ENCODE measurements at places on chromosomes 5 and 9. TPM values are rescaled to one million over a fixed set of nuclear protein-coding genes. Genes with fewer than 3 reads are reported as not detected.
A peak's percentile ranks its signal among the peaks of the same experiment; 100 is the strongest.

DNA sequence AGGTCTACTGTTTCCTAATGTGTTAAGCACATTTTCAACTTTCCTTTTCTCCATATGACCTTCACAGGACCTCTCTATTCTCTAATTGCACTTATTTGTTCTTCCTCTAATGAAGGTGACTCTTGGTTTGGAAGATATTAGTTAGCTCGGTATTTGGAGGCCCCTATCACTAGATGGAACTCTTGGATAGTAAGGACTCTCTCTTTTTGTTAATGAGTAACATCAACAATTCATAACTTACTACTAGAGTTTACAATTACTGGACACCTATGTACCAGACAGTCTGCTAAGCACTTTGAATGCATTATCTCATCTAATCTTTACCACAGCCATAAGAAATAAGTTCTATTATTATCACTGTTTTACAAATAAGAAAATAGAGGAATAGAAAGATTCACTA lies 23.4 kb upstream of the PAM start:
- no peaks in the 10 kb centered on the region for H3K4me1 ChIP-seq
- no peak overlapping the region for H3K4me3 ChIP-seq
- peaks cover 18% of the 10 kb centered on the region for H3K27me3 ChIP-seq
- DNase-seq, result no peak
- H3K36me3 ChIP-seq, result no peaks in the 10 kb centered on the region
- H3K27ac ChIP-seq, result no peak overlapping the region

GRCh38 chr5:122743261-122743660 lies 31.6 kb upstream of the SNX2 start:
- H3K4me3 ChIP-seq, result no peak overlapping the region
- H3K27me3 ChIP-seq, result peaks cover 5% of the 10 kb centered on the region
- H3K27ac ChIP-seq, result no peak overlapping the region

DNA sequence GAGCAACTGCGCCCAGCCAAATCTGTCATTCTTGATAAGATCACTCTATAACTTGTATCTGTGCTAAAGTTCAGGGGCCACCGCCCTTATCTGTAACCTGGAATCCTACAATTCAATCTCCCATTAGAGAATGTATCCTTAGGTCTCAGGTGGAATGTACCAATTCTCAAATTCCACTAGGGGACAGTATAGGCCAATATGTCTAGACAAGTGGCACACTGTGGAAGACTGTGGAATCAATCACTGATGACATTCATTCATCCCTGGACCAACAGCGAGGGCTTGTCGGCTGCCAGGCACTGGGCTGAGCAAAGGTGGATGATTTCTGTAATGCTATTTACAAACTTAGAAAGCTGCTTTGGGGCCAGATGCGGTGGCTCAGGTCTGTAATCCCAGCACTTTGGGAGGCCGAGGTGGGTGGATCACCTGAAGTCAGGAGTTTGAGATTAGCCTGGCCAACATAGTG lies 28.7 kb upstream of the MEGF9 start:
- peaks cover 2% of the 10 kb centered on the region for H3K36me3 ChIP-seq
- no peak overlapping the region for H3K27ac ChIP-seq
- H3K4me3 ChIP-seq, result no peak overlapping the region
- H3K27me3 ChIP-seq, result no peaks in the 10 kb centered on the region
- DNase-seq, result no peak
- peaks cover 5% of the 10 kb centered on the region for H3K4me1 ChIP-seq

DNA sequence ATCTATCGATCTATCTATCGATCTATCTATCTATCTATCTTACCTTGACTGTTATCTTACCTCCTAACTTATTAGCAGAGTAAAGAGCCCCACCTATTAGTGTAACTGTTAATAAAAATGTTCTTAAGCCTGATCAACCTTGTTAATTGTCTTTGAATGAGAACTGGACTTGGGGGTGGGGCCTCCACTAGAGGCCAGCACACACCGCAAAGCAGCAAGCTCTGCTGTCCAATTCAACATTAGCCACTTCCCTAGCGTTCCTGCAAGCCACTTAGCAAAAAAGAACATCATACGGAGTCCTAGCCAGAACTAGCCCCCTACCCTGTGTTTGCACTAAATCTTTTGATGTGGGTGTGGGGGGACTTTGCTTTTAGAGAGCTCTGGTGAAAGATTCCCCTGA lies 515.8 kb downstream of the KDM4C start:
- no peaks in the 10 kb centered on the region for H3K4me1 ChIP-seq
- H3K27me3 ChIP-seq, result peaks cover 49% of the 10 kb centered on the region
- no peak overlapping the region for H3K27ac ChIP-seq
- no peaks in the 10 kb centered on the region for H3K36me3 ChIP-seq
- DNase-seq, result no peak
- H3K4me3 ChIP-seq, result no peak overlapping the region

DNA sequence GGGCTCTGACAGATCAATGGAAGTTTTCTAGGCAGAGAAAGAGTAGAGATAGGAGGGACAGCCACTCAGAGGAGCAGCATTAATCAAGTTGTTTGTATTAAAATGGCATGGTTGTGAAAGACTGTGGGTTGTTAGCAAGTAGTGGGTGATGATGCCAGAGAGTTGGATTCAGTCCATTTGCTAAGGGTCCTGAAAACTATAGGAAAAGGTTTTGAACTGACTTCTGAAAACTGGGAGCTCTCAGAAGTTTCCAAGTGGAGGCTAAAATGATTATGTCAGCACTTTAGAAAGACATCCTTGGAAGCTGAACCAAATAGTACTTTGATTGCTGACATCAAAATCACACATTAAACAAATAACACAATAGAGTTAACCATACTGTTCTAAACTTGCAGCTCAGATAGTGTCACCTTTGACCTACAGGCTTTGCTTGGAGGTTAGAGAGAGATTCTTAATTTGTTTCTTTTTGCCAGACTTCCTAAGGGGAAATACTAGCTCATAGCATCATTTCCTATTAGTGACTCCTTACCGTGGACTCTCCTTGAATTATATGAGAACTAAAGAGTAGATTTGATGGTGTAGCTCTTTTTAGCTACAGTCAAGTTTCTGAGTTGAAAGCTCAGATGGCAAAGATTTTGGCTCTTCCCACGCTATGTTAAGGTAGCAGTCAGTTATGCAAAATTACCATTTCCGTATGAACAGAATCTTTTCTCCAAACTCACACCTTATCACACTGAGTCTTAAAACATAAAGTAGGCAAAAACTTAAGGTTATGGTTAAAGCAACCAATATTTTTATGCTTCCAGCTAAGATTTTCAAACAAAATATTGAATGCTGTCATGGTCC lies 277.1 kb downstream of the NR3C1 start:
- peaks cover 13% of the 10 kb centered on the region for H3K36me3 ChIP-seq
- no peak for DNase-seq
- H3K4me1 ChIP-seq, result peaks cover 6% of the 10 kb centered on the region
- no peak overlapping the region for H3K4me3 ChIP-seq

PCDHA9 gene
- not detected for total RNA-seq

GAPT gene
- total RNA-seq, result not detected

GRCh38 chr9:114894609-114895433 lies 35.6 kb downstream of the TNFSF8 start:
- H3K36me3 ChIP-seq, result peaks cover 38% of the 10 kb centered on the region
- H3K4me1 ChIP-seq, result peaks cover 51% of the 10 kb centered on the region
- H3K27me3 ChIP-seq, result no peaks in the 10 kb centered on the region
- H3K4me3 ChIP-seq, result no peak overlapping the region
- H3K27ac ChIP-seq, result peak overlapping the region; percentile 88

KLF4 gene
- 1.5 TPM for total RNA-seq

OGN gene
- total RNA-seq, result not detected

GABRA1 gene
- total RNA-seq, result not detected

DNA sequence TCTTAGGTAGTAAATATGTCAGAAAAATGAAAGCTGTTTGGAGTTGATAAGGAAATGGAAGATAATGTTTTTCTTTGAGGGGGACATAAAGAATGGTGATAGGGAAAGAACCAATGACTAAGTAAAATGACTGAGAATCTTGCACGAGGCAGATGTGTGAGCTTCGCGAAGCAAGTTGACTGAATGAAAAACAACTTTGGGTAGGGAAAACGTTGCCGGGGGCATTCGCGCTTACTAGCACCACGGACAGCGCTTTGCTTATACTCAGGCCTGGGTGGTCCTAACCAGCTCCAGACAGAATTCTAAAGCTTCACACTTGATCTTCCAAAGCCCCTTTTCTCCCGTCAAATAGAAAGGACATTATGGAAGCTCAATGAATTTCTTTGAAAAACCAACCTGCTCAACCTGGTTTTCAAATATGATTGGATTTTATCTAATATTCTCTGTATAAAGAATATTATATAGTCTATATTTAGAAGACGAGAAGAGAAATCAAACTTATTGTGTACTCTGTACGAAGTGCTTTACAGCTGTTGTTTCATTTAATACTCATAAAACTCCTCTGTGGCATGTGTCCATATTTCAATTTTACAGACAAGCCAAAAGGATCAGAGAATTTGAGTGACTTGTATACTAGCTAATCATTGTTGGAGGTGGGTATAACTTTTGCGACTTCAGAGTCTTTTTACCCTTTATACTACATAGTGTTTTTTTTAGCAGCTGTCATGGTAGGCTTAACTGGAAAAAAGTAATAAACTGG lies 1.9 kb upstream of the CDKN2B start:
- no peak overlapping the region for H3K4me3 ChIP-seq
- H3K27me3 ChIP-seq, result peaks cover 35% of the 10 kb centered on the region
- peaks cover 2% of the 10 kb centered on the region for H3K36me3 ChIP-seq
- DNase-seq, result peak; percentile 50
- peaks cover 16% of the 10 kb centered on the region for H3K4me1 ChIP-seq

DNA sequence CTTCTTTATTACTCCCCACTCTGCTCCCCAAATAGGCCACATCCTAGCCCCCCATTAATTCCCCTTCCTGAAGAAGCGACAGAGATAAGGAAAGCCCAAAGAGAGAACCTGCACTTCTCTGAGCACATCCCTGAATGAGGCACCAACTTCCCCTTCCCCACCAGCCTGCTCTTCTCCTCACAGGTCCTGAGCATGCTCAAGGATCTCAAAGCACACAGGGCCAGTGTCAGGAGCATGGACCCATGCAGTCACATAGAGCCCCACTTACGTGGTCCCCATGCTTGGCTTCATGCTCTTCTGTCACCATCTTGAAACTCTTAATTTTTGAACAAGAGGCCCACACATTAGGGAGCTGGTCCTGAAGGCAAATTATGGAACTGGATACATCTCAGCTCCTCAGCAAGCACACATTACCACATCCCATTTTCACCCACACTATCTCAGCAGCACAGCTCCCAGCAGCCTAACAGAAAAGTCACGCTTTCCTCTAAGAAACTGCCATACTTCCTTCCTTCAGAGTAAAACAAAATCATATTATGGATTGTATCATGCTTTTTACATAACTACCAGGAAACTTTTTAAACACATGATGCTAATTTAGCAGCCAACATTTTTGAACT lies 99.8 kb downstream of the NFIB start:
- H3K4me3 ChIP-seq, result no peak overlapping the region
- DNase-seq, result no peak
- no peaks in the 10 kb centered on the region for H3K27me3 ChIP-seq
- no peaks in the 10 kb centered on the region for H3K36me3 ChIP-seq
- no peak overlapping the region for H3K27ac ChIP-seq

DNA sequence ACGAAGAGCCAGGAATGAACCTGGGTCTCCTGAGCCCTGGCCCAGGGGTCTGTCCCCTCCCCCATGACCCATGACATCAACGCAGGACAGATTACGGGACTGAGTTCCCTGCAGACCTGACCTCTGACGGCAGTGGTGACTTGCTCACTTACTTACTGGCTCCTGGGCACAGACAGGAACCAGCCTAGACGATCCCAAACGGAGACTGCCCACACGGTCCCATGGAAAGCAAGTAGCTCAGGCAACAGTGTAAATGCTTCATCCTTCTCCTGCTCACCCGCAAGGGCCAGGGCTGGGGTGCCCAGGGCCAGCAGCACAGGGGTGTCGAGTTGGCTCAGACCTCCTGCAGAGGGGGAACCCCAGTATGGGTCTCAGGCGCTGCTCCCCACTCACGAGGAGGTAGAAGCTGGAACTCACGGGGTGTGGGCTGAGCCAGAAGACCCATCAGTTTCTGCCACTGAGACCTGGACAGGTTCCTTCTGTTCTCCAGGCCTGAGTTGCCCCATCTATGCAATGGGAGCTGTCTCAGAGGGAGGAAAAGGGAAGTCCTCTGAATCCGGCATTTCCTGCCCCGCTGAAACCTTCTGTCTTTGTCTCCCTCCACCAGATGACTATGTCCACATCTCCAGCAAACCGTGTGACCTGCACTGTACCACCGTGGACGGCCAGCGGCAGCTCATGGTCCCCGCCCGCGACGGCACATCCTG lies 5.6 kb downstream of the ADAMTSL2 start:
- no peaks in the 10 kb centered on the region for H3K36me3 ChIP-seq
- no peak for DNase-seq
- peaks cover 6% of the 10 kb centered on the region for H3K27me3 ChIP-seq
- no peaks in the 10 kb centered on the region for H3K4me1 ChIP-seq
- no peak overlapping the region for H3K27ac ChIP-seq

CAMK2A gene
- not detected for total RNA-seq

DNA sequence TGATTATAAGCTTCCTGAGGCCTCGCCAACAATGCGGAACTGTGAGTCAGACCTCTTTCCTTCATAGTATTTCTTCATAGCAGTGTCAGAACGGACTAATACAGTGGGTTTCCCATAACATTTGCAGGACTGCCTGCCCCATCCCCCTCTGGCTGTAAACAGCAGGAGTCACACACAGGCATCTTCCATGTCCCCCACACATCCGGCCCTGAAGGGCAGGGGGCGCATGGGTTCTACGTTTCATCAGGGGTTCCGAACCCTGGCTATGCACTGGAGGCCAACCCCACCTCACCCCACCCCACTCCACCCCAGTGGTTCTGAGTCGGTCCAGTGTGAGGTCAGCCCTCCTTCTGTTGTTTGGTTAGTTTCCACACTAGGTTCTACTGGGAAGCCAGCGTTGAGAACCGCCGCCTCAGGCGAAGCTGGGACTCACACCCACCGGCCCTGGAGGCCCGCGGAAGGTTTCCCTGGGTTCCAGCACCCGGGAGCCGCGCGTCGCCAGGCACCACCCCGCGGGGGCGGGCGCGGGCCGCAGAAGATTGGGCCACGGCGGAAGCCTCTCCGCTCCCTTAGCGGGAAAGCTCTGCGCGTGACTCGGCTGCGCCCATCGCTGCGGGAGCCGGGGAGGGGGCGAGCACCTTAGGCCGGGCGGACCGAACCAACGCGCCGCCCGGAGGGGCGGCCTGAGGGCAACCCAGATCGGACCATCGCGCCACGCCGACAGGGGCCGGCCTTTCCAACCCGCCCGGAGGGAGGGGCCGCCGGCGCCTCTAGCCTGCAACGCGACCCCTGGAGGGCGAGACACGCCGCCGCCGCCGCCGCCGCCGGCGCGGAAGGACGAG lies at the start of gene RUSC2:
TSS of gene RUSC2 (plus strand) at position 799 of the 842 bp plus-strand sequence. CDS start 56,411 bp downstream, outside the sequence.
- peaks cover 40% of the 10 kb centered on the region for H3K27me3 ChIP-seq
- peaks cover 18% of the 10 kb centered on the region for H3K4me1 ChIP-seq
- peak within 1 kb of the TSS; percentile 64 for H3K4me3 ChIP-seq
- peak within 1 kb of the TSS; percentile 14 for H3K27ac ChIP-seq
- DNase-seq, result peak; percentile 51

DNA sequence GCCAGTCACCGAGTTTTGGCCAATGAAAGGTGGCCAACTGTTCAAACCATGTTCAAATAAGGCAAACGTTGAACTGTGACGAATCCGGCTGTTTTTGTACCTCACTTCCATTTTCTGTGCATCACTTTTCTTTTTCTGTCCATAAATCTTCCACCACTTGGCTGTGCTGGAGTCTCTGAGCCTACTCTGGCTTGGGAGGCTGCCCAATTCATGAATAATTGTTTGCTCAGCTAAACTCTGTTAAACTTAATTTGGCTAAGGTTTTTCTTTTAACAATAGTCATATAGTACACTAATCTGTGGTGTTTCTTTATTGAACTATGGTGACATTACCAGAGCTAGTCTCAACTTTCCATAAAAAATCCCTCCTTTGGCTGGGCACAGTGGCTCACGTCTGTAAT lies 11.3 kb downstream of the NIM1K start:
- H3K27ac ChIP-seq, result no peak overlapping the region
- peaks cover 3% of the 10 kb centered on the region for H3K27me3 ChIP-seq
- DNase-seq, result no peak
